ENCODE measurements at places on chromosomes 7 and 10. TPM values are rescaled to one million over a fixed set of nuclear protein-coding genes. Genes with fewer than 3 reads are reported as not detected.

DNA sequence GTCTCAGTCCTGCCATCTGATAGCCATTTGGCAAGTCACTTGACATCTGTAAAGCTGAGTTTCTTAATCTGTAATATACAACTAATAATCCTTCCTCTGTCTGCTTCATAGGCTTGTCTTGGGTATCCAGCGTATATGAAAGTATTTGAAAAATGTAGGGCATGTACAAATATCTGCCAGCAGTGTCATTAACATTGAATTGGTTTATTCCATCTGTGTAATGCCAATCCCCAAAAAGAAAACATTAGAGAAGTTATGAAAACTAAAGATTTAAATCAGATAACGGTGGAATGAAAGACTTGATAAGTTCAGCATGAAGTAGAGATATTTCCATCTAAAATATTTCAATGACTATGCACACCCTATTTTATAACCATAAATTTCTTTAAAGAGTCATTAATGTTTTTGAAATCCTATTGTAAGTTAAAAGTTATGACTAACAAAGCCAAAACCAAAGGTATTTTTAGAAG is 9.8 kb upstream of the RTKN2 start:
- no peak for DNase-seq

DNA sequence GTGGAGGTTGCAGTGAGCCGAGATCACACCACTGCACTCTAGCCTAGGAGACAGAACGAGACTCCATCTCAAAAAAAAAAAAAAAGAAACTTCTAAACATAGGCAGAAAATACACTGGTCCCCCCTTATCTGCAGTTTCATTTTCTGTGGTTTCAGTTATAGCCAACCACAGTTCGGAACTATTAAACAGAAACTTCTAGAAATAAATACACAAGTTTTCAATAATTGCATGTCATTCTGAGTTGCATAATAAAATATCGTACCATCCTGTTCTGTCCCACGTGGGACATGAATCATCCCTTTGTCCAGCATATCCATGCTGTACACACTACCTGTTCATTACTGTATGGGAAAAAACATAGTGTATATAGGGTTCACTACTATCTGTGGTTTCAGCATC is 8.0 kb downstream of the XRCC2 start:
- DNase-seq: no peak

DNA sequence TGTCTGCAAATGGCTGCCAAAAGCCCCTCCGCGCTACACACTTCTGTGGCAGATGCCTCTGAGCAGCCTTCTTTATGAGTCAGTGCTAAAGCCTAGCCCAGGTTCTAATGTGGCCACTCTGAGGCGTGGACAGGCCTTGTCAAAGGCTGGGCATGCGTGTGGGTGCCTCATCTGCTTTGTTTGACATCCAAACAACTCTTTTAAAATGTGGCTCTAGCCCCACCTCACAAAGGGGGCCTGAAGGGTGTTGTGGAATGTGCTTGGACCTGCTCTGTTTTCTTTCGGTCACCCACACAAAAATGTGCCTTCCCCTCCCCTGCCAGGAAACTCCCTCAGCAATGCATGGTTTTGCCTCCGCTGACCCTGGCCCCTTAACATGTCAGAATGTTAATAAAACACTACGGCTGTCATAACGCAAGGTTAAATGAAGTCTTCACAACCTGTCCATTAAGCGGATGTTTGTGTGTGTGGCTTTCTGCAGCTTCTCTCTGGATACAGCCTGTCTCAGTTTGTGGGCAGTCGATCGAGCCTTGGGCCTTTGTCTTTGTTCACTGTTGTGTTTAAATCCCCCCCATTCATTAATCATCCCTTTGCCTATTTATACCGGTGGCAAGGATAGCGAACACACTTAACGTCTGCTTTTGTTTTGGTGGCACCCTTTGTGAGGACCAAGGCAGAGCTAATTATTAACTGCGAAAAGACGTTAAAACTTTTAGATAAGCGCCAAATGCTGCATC is 718.9 kb downstream of the LRMDA start:
- DNase-seq: no peak

DNA sequence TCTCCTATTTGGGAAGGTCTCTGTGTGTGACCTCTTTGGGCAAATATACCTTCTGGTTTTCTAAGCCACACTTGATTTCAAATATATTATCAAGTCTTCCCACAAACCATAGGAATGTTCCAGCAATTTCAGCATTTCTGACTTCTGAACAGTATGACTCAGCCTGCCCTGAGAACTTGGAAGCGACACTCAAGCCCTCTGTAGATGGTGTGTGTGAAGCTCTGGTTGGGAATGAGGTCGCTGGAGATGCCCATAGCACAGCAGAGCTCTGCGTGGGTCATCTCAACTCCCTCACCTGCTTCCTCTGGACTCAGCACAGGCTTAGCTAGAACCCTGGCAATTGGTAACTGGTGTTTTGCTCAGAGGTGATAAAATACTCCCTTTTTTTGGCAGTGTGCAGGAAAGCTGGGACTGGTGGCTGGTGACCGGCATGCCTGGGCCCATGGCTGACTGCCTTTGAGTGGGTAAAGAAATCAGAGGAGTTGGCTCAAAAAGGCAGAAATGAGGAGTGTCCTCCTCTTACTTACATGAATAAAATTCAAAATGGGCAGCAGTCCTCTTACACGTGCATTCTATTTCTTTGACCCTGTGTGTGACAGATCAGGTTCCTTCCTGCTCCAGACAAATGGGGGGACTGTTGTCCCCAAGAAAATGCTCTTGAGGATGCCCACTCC is 87.5 kb upstream of the NRP1 start:
- DNase-seq: no peak

DNA sequence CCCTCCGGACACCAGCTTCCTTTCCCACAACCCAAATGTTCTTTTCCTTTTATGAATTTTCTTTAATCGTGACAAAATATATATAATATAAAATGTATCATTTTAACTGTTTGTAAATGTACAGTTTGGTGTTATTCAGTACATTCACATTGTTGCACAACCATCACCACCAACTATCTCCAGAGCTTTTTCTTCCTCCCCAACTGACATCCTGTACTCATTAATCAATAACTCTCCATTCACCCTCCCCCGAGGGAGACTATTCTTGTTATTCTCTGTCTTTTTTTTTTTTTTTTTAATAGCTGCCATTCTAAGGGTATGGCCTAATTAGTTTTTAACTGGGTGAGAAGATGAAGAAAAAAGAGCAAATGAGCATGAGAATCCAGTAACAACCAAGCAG is 30.6 kb upstream of the ITGB1 start:
- no peak for DNase-seq

- no peak for DNase-seq
Observed at GRCh38 chr7:108135446-108136190, 5.5 kb upstream of the LAMB4 start.

DNA sequence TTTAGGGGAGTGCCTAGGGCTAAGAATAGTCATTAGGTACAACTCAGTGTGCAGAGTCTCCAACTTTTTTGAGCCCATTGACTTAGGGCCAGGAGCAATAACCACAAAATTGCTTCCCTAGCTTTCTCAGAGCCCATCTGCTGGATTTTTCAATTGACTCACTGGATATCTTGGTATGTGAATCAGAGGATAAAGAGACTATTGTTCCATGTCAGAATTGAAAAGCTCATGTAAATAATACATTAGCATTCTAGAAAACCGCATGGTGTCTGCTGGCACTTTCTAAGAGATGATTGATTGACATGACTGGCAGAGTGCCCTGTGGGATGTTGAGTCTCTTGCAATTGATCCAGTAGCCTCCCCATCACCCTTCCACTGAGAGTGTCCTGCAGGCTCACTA is 246.2 kb downstream of the CCDC7 start:
- DNase-seq: no peak

GRCh38 chr10:124590216-124591122 is 128.8 kb downstream of the LHPP start:
- no peak for DNase-seq

DNA sequence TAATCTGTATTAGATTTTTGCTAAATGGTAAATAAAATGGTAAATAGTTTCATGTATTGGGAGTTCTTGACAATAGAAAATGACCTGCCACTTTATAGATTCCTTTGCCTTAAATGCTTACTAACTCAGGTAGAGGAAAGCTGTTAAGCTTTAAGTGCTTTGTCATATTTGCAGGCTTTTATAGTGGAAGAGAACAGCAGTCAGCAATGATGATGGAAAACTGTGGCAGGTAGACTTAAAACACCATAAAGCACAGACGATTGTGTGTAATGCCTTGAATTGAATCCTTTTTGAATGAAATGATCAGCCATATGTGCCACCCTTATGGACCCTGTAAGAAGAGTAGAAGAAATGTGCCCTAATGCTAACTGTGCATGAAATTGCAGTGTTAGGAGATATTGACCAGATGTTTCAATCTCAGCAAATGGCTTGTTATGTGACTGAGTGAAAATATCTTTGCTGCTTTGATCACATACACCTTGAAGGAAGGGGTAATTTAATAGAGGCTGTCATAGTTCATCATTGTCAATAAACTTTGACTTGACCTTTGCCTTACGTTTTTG is 230.4 kb downstream of the ADK start:
- DNase-seq: no peak

The TAS2R5 gene
- total RNA-seq: not detected

All from heart right ventricle (tissue), 16 donors.